Central memory CD8-positive, alpha-beta T cell (primary cell): ENCODE measurements at places on chromosomes 3 and 15.

DNA sequence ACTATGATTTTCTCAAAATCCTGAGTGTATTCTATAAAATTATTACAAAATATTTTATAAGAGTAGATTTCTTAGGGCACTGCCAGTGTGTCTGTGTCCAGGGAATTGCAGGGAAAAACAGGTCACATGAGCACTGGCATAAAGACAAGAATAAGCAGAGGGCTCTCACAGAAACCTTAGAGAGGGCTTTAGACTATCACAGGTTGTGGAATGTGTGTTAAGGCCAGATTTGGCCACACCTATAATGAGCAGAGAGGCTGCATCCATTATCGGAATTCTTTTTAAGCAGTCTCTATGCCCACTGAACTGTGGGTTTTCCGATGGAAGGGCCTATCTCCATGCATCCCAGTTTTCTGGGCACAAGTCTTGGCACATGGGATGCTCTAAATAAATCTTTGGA is 90.2 kb downstream of the RTP4 start:
- no peak for DNase-seq

DNA sequence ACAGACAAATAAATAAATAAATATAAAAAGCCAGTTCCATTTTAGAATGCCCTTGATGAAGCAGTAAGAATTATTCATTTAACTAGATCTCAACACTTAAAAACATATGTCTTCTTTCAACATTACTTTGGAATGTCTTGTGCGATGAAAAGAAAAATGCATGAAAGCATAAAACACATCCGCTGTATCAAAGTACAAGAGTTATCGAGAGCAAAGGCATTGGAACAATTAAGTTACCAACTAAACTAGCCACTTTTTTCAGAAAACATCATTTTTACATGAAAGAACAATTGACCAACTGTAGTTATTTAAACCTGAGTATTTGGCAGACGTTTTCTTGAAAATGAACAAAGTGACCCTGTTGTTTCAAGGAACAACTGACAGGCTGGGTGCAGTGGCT is 27.5 kb upstream of the ACAN start:
- no peak for DNase-seq

DNA sequence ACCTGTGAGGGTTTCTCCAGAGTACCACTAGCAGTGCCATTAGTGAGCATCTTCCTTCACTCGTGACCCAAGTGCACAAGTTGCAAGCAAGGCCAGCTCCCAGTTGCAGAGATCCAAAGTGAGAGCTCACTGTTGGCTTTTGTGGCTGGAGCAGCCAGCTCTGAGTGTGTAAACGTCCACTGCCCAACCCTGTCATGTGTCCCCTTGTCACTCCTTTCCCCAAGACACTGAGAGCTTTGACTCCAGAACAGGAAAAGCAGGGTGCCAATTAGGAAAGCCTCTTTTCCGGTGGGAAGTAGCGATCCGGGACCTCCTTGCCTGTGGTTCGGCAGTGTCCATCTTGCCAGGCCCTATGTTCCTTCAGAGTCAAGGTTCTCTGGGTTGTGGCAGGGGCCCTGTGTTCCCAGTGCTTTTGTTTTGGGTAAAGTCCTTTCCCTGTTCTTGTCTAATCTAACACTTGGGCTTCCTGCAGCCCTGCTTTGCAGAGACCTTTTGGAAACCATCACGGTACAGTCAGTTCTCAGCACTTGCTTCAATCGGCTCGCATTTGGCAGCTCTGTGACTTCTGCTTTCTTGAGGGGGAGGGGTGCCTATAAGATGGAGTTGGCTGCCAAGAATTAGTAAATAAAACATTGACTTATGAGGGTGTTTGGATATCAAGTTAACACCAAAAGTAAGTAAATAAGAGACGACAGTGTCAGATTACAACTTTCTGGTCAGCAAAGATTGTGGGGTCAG is 90.5 kb downstream of the DNASE1L3 start:
- no peak for DNase-seq

DNA sequence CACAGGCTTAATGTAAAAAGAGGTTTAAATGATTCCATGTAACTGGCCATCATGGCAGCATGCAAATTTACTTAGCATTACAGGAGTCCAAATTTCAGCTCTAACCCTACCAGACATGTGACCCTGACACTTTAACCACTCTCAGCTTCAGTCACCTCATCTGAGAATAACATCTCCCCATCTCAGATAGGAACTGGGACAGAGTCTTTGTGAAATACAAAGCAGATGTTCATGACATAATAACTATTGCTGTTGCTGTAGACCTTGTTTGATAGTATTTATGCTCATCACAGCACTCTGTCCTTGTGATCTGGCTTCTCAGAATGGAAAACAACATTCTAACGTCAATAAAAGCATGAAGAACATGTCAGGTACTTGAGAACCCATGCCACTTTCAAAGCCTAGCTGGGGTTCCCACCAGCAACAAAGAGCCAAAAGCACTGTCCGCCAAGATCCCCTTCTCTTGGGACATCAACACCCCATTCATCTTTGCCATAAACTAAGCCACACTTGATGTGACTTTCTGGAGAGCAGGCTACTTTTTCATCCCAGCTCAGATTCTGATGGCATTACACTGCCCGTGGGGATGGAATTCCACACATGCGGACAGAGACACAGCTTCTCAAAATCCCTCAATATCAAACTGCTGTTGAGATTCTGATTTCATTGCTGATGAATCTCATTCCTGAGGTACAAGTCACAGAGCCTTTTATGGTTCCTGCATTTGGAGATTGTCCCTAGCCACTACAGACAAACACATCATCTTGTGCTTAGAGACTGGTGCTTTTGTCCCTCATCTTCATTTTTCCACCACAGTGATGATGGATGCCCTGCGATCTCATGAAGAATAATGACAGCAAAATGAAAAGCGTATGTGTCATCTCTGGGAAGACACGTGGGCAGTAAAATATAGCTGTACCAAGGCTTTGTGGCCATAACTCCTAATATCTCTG is 202.7 kb downstream of the TNIK start:
- no peak for DNase-seq

DNA sequence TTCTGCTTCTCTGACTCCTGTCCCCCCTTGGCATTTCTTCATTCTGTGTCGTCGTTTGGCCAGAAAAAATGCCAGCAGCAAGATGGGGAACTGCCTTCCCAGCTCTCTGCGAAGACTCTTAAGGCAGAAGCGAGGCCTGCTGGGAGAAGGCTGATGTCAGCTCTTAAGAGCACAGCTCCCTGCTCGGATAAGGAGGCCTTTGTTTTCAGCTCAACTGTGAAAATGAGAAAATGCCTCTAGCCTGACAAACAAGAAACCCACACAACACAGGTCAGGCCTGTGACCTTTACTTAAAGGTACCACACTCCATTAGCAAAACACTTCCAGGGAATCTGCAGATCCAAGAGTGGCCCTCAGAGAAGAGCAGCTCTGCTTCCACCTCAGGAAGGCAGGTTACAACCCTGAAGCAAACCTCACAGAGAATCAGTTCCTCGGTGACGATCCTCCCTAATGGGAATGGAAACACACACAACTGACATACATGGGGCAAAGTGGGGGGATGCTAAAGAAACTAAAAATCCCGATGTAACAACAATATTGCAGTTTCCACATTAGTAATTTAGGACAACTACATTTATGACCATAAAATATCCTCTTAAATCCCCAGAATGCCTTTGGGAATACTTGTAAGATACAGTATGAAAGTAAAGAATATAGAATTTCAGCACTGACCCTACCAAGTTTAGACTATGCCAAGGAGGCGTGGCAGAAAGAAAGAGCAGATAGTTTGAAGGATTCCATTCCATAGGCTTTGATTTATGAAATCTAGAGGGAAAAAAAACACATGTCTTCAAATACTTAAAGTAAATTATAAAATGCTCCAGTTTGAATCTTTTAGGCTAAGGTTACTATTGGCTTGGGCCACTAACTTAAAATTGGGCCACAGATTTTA is 52.1 kb downstream of the VGLL4 start:
- DNase-seq, result no peak

GRCh38 chr3:10743366-10744097 is 72.5 kb upstream of the SLC6A11 start:
- no peak for DNase-seq

DNA sequence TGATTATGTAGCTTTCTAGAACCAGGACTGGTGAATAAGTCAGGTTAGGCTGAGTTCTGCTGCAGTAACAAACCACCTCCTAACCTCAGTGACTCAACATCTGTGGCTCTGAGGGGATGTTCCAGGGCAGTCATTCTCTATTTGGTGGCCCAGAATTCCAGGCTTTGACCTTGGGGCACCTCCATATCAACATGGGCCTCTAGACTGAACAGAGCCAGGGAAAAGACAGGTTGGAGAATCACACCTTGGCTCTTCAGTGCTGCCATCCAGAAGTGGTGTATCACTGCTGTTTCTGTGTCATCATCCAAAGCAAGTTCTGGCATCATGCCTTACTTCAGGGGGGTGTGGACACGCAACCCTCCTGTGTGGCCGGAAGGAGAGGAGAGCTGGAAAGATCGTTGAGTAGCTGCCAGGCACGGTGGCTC is 15.3 kb downstream of the ZBTB47 start:
- DNase-seq, result no peak

- DNase-seq, result no peak
Measured at GRCh38 chr15:88512601-88513000, 33.9 kb downstream of the DET1 start.

GRCh38 chr3:68288085-68288484 is 633.7 kb upstream of the SUCLG2 start:
- DNase-seq, result no peak

DNA sequence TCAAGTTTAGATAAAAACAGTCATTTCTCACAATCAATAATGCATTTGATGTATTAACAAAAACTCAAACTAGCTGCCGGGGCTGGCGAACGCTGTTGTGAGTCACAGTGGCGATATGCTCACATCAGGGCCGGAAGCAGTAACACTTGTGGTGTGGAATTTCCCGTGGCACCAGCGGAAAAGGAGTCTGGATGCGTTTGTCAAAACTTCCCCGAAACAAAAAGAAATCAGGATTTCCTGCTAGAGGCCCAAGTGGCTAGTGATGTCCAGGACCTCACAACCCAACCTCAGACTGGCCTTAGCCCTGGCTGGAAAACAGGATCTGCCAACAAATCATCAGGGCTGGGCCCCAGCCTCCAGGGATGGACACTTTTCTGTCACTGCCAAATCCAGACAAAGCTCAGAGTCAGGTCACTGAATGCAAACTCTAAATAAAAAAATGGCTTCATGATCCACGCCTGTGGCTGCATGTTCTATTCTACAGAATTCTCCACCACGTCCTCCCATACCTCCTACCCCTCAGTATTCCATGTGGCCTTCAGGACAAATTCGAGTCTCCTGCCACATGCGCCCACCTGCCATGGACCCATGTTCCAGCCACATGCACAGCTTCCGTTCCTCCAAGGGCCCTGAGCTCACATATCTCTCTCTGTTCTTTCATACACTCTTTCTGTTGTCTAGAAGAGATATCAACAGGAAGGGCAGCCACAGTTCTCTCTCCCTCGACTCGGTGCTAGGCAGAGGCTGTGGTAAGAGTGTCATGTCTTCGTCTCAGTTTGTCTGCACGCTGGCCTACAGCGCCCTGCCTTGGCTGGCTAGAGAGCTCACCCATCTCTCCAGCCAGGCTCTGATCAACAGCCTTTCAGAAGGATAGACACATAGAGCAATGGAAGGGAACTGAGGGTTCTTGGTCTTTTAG is 35.4 kb downstream of the EHD4 start:
- peak; percentile 56 for DNase-seq

- no peak for DNase-seq
Measured at GRCh38 chr15:76533995-76534394, 197.4 kb downstream of the ISL2 start.

DNA sequence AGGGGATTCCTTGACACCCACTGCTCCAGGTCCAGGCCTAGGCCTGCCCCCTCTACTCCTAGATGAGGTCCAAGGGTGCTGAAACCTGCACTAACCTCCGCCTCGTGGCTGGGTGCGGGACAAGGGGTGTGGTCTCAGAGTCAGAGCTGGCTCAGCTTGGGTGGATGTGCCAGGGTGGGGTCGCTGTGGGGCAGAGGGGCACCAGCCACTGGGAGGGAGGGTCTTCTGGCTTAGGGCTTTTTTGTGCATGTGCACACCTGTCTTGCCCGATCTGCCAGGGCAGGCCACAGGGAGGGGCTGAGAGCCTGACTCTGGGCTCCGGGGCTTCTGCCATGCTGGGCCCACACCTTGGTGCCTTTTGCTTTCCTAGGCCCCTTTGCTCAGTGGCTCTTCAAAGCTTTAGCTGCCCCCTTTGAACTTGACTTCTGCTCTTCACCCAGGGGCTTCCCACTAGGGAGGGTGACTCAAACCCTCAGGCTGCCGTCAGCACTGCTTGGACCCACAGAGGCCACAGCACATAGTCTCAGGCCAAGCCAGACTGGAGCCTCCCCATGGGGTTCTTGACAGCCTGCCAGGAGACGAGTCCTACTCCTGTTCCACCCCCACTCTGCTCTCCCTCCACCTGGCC is 73.0 kb downstream of the KLF13 start:
- DNase-seq, result no peak

GRCh38 chr15:57994221-57995049 is 71.1 kb downstream of the ALDH1A2 start:
- no peak for DNase-seq

DNA sequence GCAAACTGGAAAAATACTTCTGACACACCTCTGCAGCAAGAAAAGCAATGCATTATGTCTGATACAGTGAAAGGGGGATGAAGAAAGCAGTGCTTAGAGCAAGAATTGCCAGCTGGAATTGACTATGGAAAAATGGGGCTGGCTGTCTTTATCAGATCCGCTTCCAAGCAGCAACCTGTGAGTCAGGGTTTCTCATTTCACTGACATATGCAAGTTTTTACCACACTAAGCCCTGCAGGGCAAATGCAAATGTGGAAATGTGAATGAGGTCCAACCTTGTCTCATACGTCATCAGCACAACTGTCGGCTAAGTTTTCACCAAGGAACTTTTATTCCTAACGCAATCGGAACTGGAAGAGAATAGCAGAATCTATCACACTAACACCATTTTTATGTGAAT is 172.5 kb upstream of the GADL1 start:
- no peak for DNase-seq

DNA sequence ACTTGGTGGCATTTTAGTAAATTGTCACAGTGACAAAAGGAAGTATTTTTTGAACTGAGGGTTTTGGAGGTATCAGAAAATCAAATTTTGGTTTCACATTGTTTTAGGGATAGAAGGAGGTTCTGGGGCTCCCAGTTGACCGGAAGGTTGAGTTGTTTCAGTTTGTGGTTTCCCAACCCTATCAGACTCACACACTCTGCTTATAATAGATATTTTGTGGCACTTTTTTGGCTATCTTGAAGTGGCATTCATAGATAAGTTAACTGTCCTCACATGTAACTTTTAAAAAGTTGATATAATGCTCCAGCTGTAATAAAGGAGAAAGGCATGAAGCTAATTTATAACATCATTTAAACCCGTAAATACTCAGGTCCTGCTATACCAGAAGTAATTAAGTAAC is 12.8 kb downstream of the ARMC8 start:
- no peak for DNase-seq

GRCh38 chr3:22377421-22377820 is 626.4 kb upstream of the ZNF385D start:
- DNase-seq, result no peak
